ENCODE measurements at places on chromosomes 3 and 15.

- no peak for DNase-seq
These were observed 42.3 kb downstream of the TM4SF18 start for GRCh38 chr3:149291178-149291577.

GRCh38 chr3:129576514-129577352 lies 29.7 kb downstream of the PLXND1 start:
- no peak for DNase-seq

DNA sequence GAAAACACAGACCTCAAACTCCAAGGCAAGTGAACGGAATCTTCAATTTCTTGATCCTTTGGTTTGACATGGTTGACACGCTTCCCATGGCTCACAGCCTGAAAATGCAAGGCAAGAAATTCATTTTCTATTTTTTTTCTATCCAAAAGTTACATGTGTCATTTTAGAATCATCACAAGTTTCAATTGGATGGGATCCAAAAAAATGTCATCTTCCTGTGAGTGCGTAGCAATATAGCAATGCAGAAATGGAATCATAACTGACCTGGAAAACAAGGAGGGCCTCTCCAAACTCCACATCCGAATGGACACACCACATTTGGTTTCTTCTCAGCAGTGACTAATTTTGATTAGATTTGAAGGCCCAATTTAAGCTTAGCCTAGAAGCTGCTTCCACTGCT lies 175.8 kb upstream of the ATP11B start:
- DNase-seq = no peak

GRCh38 chr3:122615303-122615702 lies 37.9 kb downstream of the PARP15 start:
- DNase-seq = no peak

GRCh38 chr15:97678656-97679055 lies 281.8 kb upstream of the ARRDC4 start:
- DNase-seq = no peak
